Activated CD4-positive, alpha-beta T cell treated with anti-CD3 and anti-CD28 coated beads, Interleukin-2, amount 10 ng/mL, durations not matched to agents 7 days and 5 days (primary cell): ENCODE measurements at places on chromosomes 12 and 14. TPM values are rescaled to one million over a fixed set of nuclear protein-coding genes. Genes with fewer than 3 reads are reported as not detected.

Gene PRB2
- not detected for total RNA-seq

DNA sequence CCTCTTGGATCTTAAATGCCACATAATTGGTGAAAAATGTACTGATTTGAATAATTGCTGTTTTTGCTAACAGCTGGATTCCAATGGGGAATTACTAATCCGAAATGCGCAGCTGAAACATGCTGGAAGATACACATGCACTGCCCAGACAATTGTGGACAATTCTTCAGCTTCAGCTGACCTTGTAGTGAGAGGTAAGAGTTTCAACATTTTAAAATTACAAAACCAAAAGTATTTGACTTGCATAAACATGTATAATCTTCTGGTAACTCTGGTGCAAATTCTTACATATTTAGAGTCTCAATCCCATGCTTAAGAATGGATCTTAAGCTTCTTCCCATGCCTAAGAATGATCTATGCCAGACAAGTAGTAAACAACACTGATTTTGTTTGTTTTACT, 229.1 kb upstream of the PDZRN4 start:
- no peak for DNase-seq

Gene SMIM41
- not detected for total RNA-seq

Gene LRRC10
- not detected for total RNA-seq

DNA sequence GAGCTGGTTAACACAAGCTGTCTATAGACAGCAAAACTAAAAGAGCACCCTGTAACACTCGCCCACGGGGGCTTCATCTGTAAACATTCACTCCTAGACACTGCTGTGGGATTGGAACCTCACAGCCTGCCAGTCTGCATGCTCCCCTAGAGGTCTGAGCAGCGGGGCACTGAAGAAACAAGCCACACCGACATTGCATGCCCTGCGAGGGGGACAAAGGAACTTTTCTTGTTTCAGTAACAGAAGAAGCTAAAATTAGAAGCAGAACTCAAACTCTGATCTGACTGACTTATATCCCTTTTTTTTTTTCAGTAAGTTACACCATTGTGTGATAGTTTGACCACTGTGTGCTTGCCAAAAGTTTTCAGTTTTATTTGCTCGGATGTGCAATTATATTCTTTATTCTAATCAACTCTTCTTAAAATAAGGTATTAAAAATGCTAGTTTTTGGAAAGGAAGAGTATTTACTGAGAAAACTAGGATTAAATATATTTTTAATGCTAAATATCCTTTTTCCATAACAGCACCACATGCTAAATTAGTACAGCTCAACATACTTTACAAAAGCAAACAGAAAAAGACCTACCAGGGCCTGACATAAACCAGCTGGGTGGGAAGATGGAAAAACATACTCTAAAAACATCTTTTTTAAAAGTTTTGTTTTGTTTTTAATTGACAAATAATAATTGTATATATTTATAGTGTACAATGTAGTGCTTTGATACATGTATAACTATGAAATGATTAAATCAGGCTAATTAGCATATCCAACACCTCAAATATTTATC, 100.2 kb downstream of the EPS8 start:
- no peak for DNase-seq

Gene TBX5
- not detected for total RNA-seq

Gene MSRB3
- total RNA-seq = not detected

DNA sequence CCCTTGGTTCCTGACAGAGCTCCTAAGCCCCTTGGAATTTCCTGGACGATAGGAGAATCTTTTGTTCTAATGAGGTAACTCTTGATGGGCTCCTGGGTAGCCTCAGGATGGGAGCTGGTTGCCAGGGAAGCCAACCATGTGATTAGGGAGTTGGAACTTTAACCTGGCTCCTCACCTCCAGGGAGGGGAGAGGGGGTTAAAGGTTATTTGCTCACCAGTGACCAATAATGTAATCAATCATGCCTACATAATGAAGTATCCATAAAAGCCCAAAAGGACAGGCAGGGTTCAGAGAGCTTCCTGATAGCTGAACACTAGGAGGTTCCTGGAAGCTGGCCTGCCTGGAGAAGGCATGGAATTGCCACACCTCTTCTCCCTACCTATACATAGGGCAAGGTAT, 6.2 kb upstream of the CNOT2 start:
- DNase-seq = no peak

DNA sequence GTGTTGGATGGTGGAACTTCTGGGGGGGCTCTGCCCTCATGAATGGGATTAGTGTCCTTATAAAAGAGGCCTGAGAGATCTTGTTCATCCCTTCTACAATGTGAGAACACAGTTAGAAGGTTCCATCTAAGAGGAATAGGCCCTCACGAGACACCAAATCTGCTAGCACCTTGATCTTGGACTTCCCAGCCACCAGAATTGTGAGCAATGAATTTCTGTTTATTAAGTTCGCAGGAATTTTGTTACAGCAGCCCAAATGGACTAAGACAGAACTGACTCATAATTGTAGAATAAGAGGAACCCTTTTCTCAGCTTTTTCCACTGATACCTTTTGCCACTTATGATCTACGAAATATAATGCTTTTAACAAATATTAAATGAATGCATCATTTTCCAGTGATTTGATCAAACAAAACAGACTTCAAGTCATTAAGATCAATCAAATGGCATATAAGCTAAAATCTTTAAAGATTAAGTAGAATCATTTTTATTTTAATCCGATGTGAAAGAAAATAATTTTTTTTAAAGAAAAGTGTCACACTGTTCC, 68.2 kb downstream of the HECTD1 start:
- no peak for DNase-seq
